ENCODE measurements at places on chromosomes 3 and 15. TPM values are rescaled to one million over a fixed set of nuclear protein-coding genes. Genes with fewer than 3 reads are reported as not detected.

DNA sequence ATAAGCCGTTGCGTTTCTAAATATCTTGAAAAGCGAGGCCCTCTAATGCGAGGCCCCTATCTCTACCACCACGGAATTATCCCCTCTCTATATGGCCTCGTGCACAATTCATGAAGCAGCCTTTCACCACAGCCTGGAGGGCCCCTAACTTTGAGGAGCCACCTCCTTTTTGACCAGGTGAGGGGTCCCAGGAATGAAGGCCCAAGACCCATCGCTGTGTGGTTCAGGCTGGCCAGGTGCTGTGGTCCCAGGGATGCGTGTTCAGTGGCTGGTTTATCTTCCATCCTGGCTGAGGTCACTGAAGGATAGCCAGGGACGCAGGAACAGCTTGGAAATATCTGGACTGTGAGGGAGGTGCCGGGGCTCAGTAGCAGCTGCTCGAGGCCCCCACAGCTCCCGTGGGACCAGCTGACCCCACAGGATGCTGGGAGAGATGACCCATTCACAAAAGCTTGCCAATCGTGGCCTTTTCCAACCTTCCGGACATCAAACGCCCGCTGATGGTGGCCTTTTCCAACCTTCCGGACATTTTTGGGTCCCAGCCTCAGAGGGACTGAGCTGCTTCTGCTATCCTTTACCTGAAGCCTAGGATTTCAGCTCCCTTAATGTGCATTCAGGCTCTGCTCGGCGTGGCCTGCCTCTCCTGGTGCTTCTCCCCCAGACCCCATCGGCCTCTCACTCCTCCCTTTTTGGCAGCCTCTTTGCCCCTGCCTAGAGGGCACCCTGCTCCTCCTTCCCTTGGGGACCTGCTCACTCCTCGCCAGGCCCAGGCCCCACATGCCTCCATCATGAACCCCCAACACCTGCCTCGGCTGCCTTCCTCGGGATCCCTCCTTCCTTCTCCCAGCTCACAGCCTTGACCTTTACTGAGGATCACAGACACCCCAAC lies 140.9 kb downstream of the CHSY1 start:
- DNase-seq, result no peak
- peak overlapping the region; percentile 31 for H3K27ac ChIP-seq
- no peak overlapping the region for H3K4me3 ChIP-seq
- peaks cover 4% of the 10 kb centered on the region for H3K4me1 ChIP-seq
- no peaks in the 10 kb centered on the region for H3K36me3 ChIP-seq
- peaks cover 3% of the 10 kb centered on the region for H3K27me3 ChIP-seq

Gene LRRC34
- total RNA-seq, result 3.6 TPM

GRCh38 chr15:94791510-94791909 lies 560.1 kb downstream of the MCTP2 start:
- H3K36me3 ChIP-seq, result no peaks in the 10 kb centered on the region
- H3K27me3 ChIP-seq, result peaks cover 2% of the 10 kb centered on the region
- no peak overlapping the region for H3K27ac ChIP-seq
- H3K4me3 ChIP-seq, result no peak overlapping the region

DNA sequence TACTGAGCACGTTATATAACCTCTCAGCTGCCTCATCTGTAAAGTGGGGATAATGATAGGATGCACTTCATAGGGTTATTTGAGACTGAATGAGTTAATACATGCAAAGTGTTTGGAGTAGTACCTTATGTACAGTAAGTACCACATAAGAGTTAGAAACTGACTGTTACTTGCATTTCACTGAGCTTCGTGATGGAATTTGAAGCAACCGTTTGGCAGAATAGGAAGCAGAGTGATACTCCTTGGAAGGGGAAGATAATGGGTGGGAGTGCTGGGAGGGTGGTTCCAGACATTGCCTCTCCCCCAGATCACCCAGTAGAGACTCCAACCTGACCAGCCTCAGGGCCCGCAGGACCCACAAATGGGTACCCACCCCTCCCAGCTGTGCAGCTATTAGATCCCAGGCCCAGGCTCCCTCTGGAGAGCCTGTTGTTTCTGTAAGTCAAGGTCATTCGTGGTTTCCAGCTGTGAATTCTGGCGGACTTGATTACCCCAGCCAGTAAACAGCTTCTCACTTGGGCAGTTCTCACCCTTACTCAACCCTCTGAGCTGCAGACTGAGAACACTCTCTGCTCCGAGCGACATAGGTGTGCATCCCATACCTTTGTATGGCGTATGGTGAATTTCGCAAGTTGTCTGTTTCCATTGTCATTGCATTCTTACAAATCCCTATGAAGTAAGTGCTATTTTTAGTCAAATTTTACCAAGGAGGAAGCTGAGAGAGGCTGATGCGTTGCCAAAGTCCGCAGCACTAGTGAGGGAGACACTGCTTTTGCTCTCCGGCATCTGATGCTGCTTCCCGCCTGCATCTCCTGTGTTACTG lies 11.1 kb downstream of the ALPK3 start:
- H3K27me3 ChIP-seq, result no peaks in the 10 kb centered on the region
- H3K4me1 ChIP-seq, result peaks cover 7% of the 10 kb centered on the region
- no peak for DNase-seq
- H3K36me3 ChIP-seq, result peaks cover 5% of the 10 kb centered on the region

Gene CXCR6
- not detected for total RNA-seq

DNA sequence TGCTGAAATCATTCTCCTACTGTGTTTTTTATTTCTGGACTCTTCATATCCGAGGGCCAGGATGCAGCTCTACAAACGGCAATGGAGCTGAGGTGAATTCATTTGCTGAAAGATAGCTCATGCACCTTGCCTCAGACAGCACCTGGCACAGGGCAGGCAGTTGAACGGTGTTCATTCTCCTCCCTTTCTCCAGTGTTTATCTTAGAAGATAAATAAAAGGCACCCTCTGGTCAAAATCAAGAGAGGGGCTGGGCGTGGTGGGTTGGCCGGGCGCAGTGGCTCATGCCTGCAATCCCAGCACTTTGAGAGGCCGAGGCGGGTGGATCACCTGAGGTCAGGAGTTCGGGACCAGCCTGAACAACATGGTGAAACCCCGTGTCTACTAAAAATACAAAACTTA lies 79.3 kb upstream of the LMOD3 start:
- H3K4me3 ChIP-seq, result no peak overlapping the region
- H3K36me3 ChIP-seq, result no peaks in the 10 kb centered on the region
- peaks cover 15% of the 10 kb centered on the region for H3K4me1 ChIP-seq

- no peak for DNase-seq
- H3K27me3 ChIP-seq, result peaks cover 49% of the 10 kb centered on the region
- peak overlapping the region; percentile 86 for H3K27ac ChIP-seq
- peaks cover 12% of the 10 kb centered on the region for H3K36me3 ChIP-seq
- peaks cover 16% of the 10 kb centered on the region for H3K4me1 ChIP-seq
Measured at GRCh38 chr15:76338486-76339304, 2.1 kb downstream of the ISL2 start.

GRCh38 chr3:173584093-173584837 lies 186.7 kb downstream of the NLGN1 start:
- peak overlapping the region; percentile 96 for H3K4me3 ChIP-seq
- H3K4me1 ChIP-seq, result no peaks in the 10 kb centered on the region
- H3K27ac ChIP-seq, result no peak overlapping the region
- DNase-seq, result peak; percentile 51

- no peak overlapping the region for H3K4me3 ChIP-seq
- H3K27me3 ChIP-seq, result no peaks in the 10 kb centered on the region
- H3K36me3 ChIP-seq, result no peaks in the 10 kb centered on the region
- DNase-seq, result no peak
Measured at GRCh38 chr3:108818404-108818803, 4.2 kb upstream of the TRAT1 start.

DNA sequence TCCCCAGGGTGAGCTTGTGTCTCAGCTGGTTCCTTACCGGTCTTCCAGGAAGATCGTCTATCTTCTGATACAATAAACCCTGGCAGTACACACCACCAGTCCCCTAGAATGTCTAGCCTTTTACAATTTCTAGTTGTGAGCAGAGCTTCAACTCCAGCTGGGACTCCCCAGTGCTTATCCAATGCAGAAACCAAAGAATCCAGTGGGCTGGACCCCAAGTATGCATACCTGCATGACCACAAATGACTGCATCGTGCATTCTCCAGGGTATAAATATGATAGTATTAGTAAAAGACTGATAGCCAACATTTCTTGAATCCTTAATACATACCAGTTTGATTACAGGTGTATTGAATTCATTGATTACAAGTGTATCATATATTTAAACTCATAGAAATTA lies 176.0 kb downstream of the SATB1 start:
- H3K27ac ChIP-seq, result no peak overlapping the region
- DNase-seq, result no peak
- no peaks in the 10 kb centered on the region for H3K36me3 ChIP-seq

DNA sequence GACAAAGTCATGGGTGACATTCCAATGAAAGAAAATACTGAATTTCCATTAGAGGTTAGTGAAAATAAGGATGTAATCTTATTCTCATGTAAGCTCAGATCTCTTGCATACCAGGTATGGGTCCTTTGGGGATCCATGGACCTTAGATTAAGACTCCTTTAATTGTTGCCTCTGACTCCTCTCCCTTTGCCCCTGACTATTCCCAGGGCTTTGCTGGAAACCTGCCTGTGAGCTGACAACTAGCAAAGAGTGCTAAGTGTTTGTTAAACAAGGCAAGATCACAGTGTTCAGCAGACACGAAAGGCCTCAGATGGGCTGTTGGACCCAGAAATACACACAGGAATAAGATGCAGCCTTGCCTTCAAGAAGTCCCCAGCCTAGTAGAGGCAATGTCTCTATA lies 32.1 kb downstream of the ACKR2 start:
- H3K27ac ChIP-seq, result no peak overlapping the region
- H3K4me3 ChIP-seq, result no peak overlapping the region
- no peaks in the 10 kb centered on the region for H3K36me3 ChIP-seq
- H3K27me3 ChIP-seq, result peaks cover 2% of the 10 kb centered on the region
- no peak for DNase-seq

GRCh38 chr15:60890375-60891230 lies 338.5 kb downstream of the RORA start:
- no peaks in the 10 kb centered on the region for H3K36me3 ChIP-seq
- no peak for DNase-seq
- peaks cover 13% of the 10 kb centered on the region for H3K4me1 ChIP-seq
- no peak overlapping the region for H3K4me3 ChIP-seq
- H3K27me3 ChIP-seq, result no peaks in the 10 kb centered on the region
- no peak overlapping the region for H3K27ac ChIP-seq

Gene NPHP3
- total RNA-seq, result 8.4 TPM

GRCh38 chr3:25114532-25114931 lies 313.5 kb upstream of the RARB start:
- no peak overlapping the region for H3K27ac ChIP-seq
- H3K4me3 ChIP-seq, result no peak overlapping the region
- H3K27me3 ChIP-seq, result no peaks in the 10 kb centered on the region
- DNase-seq, result no peak
- no peaks in the 10 kb centered on the region for H3K4me1 ChIP-seq

GRCh38 chr3:165614337-165614736 lies 222.9 kb downstream of the BCHE start:
- no peaks in the 10 kb centered on the region for H3K4me1 ChIP-seq
- H3K27ac ChIP-seq, result no peak overlapping the region
- no peaks in the 10 kb centered on the region for H3K36me3 ChIP-seq
- no peaks in the 10 kb centered on the region for H3K27me3 ChIP-seq

Gene DTWD1
- 20.6 TPM for total RNA-seq

- H3K27ac ChIP-seq, result peak overlapping the region; percentile 4
- DNase-seq, result no peak
- peaks cover 7% of the 10 kb centered on the region for H3K4me1 ChIP-seq
- H3K27me3 ChIP-seq, result peaks cover 12% of the 10 kb centered on the region
- peaks cover 6% of the 10 kb centered on the region for H3K36me3 ChIP-seq
Measured at GRCh38 chr3:50118237-50118636, 29.5 kb downstream of the RBM5 start.

Gene CRYGS
- total RNA-seq, result 3.7 TPM

GRCh38 chr15:94265982-94266381 lies 34.6 kb downstream of the MCTP2 start:
- H3K4me3 ChIP-seq, result no peak overlapping the region
- H3K4me1 ChIP-seq, result no peaks in the 10 kb centered on the region
- no peaks in the 10 kb centered on the region for H3K36me3 ChIP-seq
- H3K27ac ChIP-seq, result no peak overlapping the region
- no peak for DNase-seq

GRCh38 chr3:113065336-113065735 lies 74.6 kb downstream of the GTPBP8 start:
- no peak overlapping the region for H3K4me3 ChIP-seq
- H3K4me1 ChIP-seq, result no peaks in the 10 kb centered on the region
- DNase-seq, result no peak
- no peak overlapping the region for H3K27ac ChIP-seq
- H3K36me3 ChIP-seq, result peaks cover 8% of the 10 kb centered on the region
- no peaks in the 10 kb centered on the region for H3K27me3 ChIP-seq

DNA sequence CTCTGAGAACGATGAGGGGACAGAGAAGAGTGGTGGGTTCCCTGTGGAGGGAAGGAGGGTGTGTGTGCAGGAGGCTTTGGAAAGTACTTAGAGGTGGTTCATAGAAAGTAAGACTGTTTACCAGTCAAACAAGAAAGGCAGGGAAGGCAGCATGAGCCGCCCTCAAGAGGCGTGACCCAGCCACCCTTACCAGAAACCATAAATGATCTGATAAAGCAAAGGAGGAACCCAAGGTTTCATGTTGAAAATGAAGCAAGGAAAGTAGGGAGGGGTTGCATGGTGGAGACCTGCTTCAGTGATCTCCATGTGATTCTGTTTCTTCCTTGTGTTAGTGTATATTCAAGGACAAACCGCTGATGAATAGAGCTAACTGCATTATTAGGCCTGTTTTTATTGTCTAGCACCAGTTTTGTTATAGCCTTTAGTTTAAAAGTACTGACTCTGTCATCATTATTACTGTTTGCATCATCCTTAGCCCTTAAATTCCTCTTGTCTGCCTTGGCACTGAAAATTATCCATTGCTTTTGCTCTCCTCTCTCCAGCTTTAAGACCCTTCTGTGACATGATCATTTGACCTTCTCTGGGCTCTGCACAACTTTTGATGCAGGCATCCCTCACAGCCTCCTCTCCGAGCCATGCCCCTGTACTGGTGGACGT lies 96.1 kb downstream of the STAC start:
- H3K36me3 ChIP-seq, result peaks cover 4% of the 10 kb centered on the region
- no peak overlapping the region for H3K27ac ChIP-seq
- H3K4me3 ChIP-seq, result no peak overlapping the region
- H3K4me1 ChIP-seq, result peaks cover 2% of the 10 kb centered on the region
- DNase-seq, result no peak
- no peaks in the 10 kb centered on the region for H3K27me3 ChIP-seq

Gene DPPA4
- total RNA-seq, result 89.5 TPM

- DNase-seq, result no peak
- H3K27ac ChIP-seq, result no peak overlapping the region
- H3K4me3 ChIP-seq, result no peak overlapping the region
- H3K4me1 ChIP-seq, result peaks cover 6% of the 10 kb centered on the region
- no peaks in the 10 kb centered on the region for H3K27me3 ChIP-seq
- H3K36me3 ChIP-seq, result no peaks in the 10 kb centered on the region
Measured at GRCh38 chr15:73437543-73438109, 5.3 kb upstream of the REC114 start.

Gene LRRC31
- total RNA-seq, result not detected

- H3K4me1 ChIP-seq, result no peaks in the 10 kb centered on the region
- no peaks in the 10 kb centered on the region for H3K36me3 ChIP-seq
- no peak overlapping the region for H3K4me3 ChIP-seq
- DNase-seq, result no peak
- H3K27ac ChIP-seq, result no peak overlapping the region
- no peaks in the 10 kb centered on the region for H3K27me3 ChIP-seq
Measured at GRCh38 chr3:72973786-72974185, 22.8 kb upstream of the PPP4R2 start.

All from glutamatergic neuron (in vitro differentiated cells).